ENCODE measurements at places on chromosomes 3 and 15. TPM values are rescaled to one million over a fixed set of nuclear protein-coding genes. Genes with fewer than 3 reads are reported as not detected.
A peak's percentile ranks its signal among the peaks of the same experiment; 100 is the strongest.

DNA sequence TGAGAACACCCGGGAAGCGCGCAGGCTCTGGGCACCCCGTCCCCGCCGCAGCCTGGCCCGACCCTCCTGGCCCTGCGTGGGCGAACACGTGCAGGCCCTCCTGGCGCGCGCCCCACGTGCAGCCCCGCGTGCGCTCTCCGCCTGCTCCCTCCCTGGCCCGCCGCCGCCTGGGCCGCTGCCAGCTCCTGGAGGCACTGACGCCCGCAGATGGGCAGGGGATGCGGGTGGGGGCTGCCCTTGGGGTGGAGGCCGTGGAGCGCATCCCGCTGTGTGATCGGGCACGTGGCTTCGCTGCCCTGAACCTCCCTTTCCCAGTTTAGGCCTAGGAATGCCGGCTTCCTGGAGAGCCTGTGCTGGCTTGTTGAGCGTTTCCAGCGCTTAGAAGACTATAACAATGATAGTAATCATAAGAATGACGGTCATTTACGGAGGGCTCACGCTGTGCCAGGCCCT lies 104.6 kb upstream of the SLC6A6 start:
- DNase-seq = peak; percentile 48

DNA sequence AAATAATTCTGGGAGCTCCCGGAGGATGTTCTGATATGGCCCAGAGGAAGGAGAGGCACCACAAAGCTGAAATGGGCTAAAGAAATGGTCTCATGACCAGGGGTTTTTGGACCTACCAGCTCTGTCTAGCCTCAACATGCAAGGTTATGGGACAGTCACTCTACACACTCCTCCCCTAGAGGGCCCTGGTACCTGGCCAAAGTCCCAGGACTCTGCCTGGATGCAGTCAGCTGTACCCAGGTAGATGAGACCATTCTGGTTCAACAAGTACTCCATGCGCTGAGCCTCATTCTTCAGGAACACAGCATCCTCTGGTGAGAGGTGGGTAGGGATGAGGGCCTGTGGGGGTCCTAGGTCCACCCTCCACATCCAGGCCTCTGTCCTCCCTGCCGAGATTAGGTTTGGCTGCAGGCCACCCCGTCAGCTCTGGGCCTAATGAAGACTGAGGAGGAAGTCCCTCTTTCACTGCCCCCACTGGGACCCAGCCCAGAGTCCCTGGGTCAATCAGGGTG lies 9.5 kb downstream of the EPB42 start:
- no peak for DNase-seq

DNA sequence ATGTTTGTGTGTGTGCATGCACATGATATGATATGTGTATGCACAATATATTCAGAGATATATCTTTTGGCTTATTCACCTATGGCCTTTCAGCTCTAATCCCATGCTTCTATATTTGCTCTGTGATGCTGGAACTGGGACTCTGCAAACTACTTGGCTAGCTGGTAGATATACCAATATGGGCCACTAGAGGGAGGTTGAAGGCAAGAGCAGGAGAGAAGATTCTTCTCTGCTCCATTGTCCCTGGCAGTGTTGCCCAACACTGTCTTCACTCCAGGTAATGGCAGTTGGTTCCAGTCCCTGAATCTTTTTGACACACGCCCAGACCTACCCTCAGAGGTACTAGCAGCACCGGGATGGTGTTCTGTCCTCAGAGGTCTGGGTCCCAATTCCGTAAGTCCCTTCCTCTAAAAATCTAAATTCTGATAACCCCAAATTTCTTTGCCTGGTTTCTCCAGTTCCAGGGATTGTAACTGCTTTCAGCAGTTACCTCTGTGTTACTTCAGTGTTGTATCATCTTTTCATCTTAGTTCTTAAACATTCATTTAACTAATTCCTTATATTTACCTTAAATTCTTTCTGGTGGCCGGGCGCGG lies 44.7 kb downstream of the GTPBP8 start:
- peak; percentile 81 for DNase-seq

GRAMD2A gene
- 1.2 TPM for polyA plus RNA-seq

- peak; percentile 22 for DNase-seq
Measured at GRCh38 chr3:134378384-134378783, 4.1 kb upstream of the AMOTL2 start.

DNA sequence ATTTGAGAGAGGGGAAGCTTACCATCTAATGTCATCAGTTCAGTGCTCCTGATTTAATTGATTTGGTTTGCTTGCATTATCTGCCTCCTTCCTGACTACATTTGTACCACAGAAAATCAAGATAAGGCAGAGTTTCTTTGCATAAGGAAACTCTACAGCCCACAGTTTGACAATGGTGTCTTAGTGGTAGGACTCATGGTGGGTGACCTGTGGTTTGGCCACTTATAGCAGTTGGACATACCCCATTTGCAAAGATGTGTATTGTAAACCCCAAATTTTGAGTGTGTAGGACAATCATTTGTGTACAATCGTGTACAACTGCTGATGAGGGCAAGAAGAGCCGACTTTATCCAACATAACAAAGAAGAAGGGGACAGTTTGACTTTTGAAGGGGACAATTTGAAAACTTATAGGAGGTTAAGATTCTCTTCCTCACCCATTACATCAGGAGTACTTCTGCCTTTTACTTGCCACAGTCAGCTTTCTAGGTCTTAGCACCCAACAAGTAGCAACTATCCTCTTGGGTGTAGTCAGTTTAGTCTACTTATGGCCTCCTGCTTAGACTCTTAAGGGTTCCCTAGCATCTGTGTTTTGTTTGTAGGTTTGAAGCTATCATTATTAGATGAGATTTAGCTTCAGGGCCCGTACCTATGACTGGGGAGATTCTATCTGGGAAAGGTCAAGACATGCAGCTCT lies 6.2 kb downstream of the TGFBR2 start:
- no peak for DNase-seq

DNA sequence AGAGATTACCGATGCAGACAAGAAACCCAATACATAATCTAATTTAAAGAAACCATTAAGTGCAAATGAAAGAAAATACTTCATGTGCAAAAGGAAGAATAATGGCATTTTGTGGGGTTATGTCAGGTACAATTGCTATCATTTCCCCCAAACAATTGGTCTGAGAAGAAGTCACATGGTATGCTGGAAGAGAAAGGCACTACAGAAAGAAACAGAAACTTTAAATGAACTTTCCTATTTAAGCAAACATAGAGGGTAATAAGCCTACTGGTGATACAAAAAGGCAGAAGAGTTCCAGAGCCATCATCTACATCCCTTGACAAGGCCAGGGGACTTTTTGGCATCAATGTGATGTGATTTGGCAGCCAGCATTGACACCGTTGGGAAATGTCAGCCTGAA lies 302.4 kb upstream of the WNT5A start:
- DNase-seq = no peak

ZBTB47 gene
- 32.4 TPM for polyA plus RNA-seq

DNA sequence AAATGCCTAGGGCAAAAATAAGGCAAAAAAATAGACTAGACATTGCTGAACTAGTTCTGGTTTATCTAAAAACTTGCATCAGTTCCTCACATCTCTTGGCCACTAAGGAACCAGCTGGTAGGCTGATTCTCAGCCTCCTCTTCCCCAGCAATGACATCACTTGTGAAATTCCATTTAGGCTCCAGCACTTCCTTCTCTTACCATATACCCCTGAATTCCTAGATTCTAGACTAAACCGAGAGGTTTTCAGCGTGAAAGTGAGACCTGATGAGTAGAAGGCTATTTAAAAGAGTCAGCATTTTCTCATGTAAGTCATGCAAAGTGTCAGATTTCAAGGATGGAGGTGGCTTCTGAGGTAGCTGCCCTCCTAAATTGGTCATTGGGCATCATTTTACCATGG lies 247.1 kb upstream of the CDIN1 start:
- DNase-seq = no peak

GRCh38 chr15:52636459-52636858 lies 42.7 kb downstream of the ATOSA start:
- DNase-seq = no peak

- no peak for DNase-seq
Measured at GRCh38 chr3:59472541-59472940, 422.7 kb upstream of the CFAP20DC start.

SMAD6 gene
- polyA plus RNA-seq = 5.1 TPM

RTP3 gene
- not detected for polyA plus RNA-seq

- no peak for DNase-seq
Measured at GRCh38 chr15:69215314-69216035, 55.0 kb downstream of the GLCE start.

THOC7 gene
- polyA plus RNA-seq = 56.7 TPM

DNA sequence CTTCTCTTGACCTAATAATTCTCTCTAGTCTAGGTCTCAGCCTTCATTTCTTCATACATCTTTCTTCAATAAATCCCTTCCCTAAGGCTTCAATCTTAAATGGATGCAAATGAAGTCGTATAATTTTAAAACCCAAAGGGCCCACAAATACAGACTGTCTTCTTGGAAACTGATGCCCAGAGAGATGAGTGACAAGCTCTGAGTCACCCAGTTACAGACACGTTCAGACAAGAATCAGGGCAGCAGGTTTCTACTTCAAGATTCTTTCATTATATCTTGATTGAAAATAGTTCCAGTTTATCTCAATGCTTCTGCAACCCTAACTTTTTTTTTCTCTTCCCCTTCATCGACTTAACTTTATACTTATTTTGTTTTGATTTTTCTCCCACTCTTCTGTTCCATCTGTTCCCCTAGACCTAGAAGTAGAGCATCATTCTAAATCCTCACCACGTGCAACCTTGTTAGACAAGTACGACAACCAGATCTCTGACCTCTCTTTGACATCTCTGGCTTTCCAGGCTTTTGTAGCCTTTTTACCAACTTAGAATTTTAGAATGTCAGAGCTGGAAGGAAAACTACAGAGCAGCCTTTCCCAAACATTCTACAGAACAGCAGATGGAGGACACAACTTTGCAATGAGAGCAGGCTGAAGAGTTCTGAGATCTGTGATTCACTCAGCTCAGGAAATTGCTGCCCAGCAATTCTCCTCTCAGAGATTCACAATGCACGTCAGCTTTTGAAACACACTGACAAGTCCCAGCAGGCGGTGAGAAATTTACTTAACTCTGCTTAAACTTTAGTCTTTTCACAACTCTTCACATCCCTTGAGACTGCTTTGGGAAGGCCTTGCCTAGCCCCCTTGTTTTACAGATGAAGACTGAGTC lies 25.3 kb downstream of the NCEH1 start:
- no peak for DNase-seq

PDCD7 gene
- 20.7 TPM for polyA plus RNA-seq

ANO10 gene
- polyA plus RNA-seq = 14.1 TPM

DNA sequence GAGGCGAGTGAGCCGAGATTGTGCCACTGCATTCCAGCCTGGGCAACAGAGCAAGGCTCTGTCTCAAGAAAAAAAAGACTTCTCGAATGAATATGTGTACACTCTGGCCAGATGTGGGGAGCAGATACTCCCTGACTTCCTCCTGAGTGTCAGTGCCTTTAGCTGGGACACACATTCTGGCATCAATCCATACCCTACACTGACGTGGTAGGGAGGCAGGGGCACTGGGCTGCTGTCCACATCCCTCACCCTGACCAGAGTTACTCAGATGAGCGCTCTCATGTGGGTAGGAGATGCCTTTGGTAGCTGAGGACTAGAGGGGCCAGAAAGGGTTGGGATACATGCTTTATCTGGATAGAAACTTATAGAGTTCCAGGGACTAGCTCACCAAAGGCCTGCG lies 15.6 kb downstream of the LIMD1 start:
- peak; percentile 30 for DNase-seq

GRCh38 chr15:84669726-84670125 lies 11.7 kb upstream of the NMB start:
- no peak for DNase-seq

DNA sequence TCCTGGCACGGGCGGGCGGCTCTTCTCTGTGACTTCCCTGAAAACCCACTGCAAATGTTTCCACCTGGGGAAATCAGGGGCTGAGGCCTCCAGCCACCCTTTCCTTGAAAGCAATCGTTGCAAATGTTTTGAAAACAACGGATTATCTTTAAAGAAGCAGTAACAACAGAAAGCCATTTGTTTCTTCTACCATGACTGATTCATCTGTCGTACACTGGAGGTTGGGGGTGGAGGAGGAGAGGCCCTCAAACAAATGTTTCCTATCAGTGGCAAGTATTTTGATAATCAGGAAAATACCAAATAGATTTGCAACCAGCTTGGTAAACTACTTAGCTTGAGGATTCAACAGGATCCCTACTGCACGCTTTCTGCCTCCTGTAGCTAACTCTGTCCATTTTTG lies 114.9 kb downstream of the PDZRN3 start:
- DNase-seq = no peak

DNA sequence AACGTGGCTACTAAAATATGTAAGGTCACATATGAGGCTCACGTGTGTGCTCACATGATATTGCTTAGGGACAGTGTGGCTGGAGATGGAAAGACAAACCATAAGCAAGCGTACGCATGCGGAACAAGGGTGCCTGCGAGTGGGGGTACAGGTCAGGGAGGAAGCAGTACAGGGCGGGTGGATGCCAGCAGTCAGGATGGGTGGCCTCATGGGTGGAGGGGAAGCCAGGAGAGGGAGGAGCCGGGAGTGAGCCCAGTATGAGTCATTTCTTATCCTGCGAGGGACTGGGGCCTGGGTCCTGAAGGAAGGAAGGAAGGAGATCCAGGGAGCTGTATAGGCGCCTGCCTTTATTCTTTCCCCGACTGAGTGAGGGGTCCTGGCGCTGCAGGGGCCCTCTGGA lies 42.0 kb upstream of the CGNL1 start:
- DNase-seq = no peak

DNA sequence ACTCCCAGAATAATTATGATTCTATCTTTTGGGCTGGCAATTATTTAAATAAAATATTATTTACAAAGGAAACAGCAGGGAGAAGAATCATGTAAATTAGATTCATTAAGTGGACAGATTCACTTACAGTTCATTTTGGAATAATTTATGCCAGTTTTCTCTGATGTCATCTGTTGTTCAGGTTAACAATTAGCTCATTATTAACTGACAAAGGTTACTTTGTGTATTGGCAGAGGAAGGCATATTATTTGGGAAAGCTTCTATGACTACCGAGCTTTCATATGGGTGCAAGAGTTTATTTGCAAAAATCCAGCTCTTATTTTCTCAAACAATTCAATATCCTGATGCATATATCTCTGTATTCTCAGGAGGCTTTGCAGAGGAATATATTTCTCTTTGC lies 224.4 kb downstream of the CHST2 start:
- no peak for DNase-seq

- DNase-seq = no peak
Measured at GRCh38 chr3:4908433-4909156, 70.6 kb upstream of the BHLHE40 start.

DNA sequence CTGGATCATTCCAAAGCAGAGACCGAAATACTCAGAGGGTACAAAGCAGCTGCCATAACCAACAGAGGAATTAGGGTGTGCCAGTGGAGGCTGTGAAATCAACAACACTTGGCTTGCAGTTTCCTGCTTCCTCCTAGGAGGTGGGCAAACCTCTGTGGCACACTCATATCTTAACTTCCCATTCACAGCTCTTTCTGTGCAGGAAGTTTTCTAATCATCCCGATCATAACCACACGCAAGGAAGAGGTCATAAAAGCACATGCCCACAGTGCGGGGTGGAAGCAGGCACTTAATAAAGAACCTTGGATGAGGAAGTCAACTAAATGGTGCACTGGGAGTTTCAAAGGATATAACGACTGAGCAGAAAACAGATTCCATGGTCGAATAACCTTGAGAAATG lies 5.1 kb downstream of the SCAMP2 start:
- DNase-seq = peak; percentile 75
